ENCODE measurements at places on chromosomes 5 and 9. TPM values are rescaled to one million over a fixed set of nuclear protein-coding genes. Genes with fewer than 3 reads are reported as not detected.

GRCh38 chr5:58930520-58930919 is 347.6 kb downstream of the RAB3C start:
- DNase-seq = no peak

DNA sequence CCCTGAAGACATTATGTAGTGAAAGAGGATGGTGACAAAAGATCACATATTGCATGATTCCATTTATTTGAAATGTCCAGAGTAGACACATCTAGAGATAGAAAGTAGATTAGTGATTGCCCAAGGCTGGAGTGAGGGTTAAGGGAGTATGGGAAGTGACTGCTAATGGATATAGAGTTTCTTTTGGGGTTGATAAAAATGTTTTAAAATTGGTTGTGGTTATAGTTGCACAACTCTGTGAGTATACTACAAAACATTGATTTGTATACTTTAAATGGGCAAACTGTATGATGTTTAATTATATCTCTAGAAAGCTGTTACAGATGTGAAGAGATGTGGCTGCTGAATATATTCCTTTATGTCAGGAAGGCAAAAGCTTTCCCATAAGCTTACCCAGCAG is 202.8 kb downstream of the CCDC171 start:
- DNase-seq = no peak

DNA sequence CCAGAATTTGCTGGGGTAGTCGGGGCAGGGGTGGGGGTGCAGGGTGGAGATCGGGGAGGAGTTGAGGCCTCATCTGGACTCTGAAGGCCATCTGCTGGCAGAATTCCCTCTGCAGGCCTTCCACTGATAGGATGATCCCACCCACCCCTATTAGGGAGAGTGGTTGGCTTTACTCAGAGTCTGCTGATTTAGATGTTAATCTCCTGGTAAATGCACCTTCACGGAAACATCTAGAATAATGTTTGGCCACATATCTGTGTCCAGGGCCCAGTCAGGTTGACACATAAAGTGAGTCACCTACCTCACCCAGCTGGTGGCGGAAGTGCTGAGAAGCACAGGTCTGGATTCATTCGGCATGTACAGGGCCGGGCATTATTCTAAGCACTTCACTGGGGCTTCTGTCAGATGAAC is 50.0 kb downstream of the DAPK1 start:
- DNase-seq = no peak

GRCh38 chr5:171201310-171201709 is 107.7 kb upstream of the TLX3 start:
- no peak for DNase-seq

DNA sequence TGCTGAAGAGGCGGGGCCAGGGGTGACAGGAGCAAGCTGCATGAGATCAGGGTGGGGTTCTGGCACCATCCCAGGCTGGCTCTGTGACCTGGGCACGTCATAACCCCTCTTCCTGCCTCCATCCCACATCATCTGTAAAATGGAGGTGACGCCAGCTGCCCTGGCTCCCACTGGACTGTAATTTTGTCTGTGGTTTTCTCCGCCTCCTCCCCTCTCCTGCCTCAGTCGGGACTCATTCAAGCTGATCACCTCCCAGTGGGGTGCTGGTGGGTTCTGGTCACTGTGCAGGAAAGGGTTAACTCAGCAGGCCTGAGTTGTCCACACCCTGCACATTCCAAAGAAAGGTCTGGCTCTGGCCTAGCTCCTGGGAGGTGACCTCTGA is 128.2 kb downstream of the RXRA start:
- no peak for DNase-seq

DNA sequence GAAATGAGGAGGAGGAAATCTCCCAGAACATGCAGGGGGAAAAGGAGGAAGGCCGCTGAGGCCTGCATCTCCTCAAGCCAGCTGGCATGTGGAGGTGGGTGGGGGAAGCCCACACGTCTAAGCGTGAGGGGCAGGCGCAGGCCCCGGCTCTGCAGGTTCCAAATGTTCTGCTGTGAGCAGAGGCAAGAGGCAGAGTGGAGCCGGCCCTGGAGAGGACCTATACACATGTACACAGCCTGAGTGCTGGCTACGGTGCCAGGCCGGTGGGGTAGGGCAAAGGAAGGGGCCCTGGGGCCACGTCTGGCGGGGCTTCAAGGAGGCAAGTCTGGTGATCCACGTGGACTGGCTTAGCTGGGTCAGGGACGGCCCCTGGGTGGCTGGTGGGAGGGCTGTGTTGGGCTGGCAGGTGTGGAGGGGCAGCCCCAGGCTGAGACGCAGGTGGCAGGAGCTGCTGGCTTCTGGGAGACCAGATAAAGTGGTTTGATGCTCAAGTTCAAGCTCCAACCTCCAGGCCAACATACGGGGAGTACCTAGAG is 26.4 kb downstream of the LPCAT1 start:
- no peak for DNase-seq

DNA sequence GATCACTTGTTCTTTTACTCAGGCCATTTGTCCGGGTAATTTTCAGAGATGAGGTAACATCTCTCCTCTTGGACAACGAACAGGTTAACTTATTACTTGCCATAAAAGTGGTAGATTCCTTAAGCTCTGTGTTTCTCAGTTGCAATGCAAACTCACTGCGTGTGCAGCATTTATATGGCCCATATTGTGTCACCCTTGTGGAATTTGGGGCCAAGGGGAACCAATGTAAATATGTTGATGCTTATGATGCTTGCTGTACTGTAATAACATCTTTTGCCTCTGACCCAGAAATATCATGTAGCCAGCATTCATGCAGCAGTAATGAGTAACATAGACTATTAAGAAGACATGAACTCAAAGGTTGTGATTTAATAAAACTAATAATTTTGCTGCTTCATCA is 175.8 kb downstream of the ADAMTS6 start:
- no peak for DNase-seq

DNA sequence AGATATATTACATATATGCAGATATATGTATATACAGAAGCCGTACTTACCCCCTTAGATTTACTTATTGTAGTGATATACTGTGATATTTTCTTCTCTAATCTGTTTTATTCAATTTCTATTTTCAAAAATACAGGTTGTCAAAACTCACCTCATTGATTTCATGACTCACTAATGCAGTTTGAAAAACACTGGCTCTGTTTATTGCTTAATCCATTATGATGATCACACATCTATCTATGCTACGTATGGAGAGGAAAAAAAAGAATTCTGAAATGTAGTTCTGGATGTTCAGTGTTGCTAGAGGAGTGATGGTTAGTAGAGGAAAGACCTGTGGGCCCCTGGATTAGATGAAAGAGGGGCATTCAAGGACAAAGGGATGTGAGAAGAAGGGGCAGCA is 121.0 kb upstream of the RPS23 start:
- no peak for DNase-seq

DNA sequence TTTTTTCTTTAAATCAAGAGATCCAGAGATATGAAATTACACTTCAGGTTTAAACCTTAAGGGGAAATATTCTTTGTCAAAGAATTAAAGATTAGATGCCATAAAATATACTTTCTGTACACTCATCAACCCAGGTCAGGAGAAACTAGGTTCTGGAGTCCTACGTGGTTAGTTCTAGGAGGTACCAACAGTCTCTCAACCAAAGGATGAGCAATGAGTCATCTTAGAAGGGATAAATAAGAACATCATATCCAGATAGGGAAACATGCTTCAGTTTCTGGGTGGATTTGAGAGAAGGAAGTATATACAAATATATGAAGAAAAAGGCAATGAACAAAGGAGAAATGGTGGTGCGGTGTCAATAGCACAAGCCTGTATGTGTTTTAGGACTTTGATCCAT is 98.2 kb downstream of the CSNK1G3 start:
- DNase-seq = no peak

GRCh38 chr5:17222664-17223063 is 5.2 kb downstream of the BASP1 start:
- DNase-seq = no peak

GRCh38 chr5:54803471-54804011 is 181.9 kb downstream of the ESM1 start:
- DNase-seq = no peak

DNA sequence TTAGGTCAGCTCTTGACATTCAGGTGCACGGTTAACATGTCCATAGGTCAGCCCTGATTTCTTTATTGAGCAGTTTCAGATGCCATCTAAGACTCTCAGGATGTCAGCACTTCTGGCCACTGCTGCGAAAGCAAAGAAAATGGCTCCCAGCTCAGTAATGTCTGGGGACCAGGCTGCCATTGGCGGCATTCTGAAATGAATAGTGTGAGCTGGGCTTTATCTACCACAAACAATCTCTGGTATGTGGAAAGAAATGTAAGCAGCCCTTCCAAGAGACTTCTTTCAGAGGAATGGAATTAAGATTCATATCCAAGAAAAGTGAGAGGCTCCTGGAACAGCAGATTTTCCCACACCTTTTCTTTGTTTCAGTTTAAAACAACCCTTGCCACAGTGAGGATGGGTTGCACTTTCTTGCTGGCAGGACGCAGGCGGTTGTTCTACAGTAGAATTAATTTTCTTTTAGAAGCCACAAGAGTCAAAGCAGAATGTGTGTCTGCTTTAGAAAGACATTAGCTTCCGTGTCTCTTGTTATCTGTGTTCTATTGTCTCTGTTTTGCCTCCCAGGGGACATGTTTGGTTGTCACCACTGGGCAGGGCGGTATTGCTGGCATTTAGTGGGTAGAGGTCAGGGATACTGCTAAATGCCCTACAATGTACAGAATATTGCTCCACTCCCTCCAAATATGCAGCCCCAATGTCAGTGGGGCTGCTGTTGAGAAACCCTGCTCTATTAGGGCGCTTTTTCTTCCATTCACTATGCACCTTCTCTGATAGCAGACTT is 149.9 kb upstream of the ANKH start:
- DNase-seq = no peak

DNA sequence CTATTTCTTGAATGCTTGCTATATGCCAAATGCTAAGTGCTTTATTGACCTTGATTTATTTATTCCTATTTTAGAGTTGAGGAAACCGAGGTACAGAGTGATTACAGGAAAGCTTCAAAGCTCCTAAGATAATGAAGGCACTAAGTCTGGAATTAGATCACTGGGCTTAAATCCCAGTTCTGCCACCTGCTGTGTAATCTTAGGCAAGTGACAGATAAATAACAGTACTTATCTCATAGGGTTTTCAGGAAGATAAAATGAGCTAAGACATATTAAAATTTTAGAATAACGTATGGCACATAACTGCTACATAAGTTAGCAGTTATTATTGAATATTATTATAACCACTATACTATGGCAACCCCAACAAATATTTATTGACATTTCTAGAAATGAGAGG is 843.8 kb downstream of the DTWD2 start:
- no peak for DNase-seq

GRCh38 chr5:37283214-37283820 is 34.1 kb upstream of the CPLANE1 start:
- no peak for DNase-seq

DNA sequence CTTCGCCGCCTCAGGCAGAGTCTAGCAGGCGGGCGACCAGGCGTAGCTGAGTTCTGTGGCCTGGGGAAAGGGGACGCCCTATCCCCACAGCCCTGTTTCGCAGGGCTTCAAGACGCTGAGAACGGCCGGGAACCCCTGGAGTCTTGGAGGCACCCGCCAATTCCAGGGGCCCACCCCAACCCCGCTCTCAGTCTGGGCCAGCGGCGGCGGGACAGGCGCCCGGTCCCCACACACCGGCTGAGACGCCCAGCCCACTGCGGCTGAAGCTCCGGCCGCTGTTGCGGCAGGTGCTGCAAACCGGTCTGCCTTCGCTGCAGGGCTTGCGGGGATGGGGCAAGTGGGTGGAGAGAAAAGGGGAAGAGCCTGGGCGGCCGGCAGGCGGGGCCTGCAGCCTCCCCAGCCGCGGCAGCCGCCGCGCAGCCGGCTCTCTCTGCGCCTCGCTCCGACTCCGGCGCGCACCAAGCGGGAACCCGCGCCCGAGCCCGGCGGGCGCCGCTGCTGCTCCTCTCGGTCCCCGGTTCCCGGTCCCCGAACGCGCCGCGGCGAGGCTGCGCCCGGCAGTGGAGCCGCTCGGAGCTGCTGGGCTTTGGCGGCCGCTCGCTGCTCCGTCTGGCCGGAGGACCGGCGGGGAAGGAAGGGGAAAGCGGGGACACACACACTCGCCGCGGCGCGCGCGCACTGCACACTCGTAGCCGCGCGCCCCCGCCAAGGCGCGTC is at the start of gene PIP5K1B:
TSS of gene PIP5K1B (plus strand) at position 427 of the 717 bp plus-strand sequence. CDS start 117,375 bp downstream, outside the sequence.
- DNase-seq = peak; percentile 62

DNA sequence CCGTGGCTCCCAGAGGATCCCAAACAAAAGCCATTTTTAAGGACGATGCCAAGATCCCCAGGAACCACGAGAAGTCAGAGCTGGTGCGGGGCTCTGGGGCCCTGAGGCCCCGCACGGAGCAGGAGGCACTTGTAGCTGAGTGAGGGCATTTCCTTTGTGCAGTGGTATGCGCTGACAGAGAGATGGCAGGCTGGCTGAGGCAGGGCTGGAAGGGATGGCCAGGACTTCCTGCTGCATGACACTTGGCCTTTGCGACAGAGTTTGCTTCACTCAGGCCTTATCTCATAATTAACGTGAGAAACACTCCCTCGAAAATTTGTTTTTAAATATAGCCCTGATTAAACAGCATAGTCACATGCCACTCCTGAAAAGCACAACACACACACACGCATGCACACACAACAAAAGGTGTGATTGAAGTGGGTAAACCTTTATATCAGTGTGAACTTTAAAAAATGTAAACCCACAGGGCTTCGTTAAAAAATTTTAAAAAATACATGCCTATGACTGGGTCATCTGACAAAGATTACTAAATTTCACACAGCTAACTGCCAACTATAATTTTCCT is 536.6 kb downstream of the PDE4D start:
- DNase-seq = peak; percentile 46

- DNase-seq = no peak
Observed at GRCh38 chr5:20514145-20514544, 526.1 kb upstream of the CDH18 start.

GRCh38 chr9:137202966-137203365 is 2.4 kb upstream of the TPRN start:
- DNase-seq = no peak

DNA sequence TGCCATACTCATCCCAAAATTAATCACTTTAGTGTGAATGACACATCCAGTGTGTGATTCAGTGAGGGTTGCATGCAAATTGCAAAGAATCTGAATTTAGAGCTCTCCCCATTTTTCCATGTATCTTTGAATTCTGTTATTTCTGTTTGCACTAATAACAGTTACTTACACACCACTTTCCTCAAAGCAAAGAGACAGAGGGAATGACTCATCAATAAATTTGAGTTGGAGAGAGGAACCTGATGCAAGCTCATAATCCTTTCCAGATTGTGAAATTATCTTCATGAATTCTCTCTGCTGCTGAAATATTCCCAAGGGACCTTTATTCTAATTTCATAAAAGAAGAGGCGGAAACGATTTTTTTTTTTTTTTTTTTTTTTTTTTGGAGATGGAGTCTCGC is 204.8 kb downstream of the CDH9 start:
- DNase-seq = no peak

GRCh38 chr5:169036079-169036805 is 264.7 kb downstream of the SLIT3 start:
- DNase-seq = no peak

- no peak for DNase-seq
Observed at GRCh38 chr9:109098171-109098959, 21.4 kb downstream of the TMEM245 start.

Gene IGFBPL1
- total RNA-seq = not detected

Gene WNT8A
- total RNA-seq = not detected

Gene MAMDC2
- 0.48 TPM for total RNA-seq

Gene GDA
- total RNA-seq = 43.2 TPM

Gene INSL6
- total RNA-seq = not detected

Gene UNC13B
- 21.4 TPM for total RNA-seq

Gene ZNF879
- 0.98 TPM for total RNA-seq

Gene TMOD1
- 10.6 TPM for total RNA-seq

Gene PPP1R26
- total RNA-seq = 7.4 TPM

Gene SYNPO
- 51.7 TPM for total RNA-seq
